ENCODE measurements at places on chromosomes 11 and 22.

- no peak for DNase-seq
Observed at GRCh38 chr11:107653076-107653475, 58.8 kb downstream of the SLN start.

DNA sequence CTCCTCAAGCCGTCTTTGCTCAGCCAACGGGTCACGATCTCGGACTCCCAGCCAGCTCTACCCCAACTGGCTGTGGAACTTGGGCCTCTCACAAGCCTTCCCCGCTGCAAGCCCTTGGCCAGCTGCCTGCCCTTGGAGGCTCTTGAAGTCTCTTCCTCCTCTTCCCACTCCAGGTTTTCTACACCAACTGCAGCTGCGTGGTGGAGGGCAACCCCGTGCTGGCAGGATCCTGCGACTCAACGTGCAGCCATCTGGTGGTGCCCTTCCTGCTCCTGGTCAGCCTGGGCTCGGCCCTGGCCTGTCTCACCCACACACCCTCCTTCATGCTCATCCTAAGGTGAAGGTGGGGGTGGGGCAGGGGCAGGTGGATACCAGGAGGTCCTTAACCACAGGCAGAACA, 40.5 kb upstream of the TPBGL start:
- DNase-seq = no peak

GRCh38 chr22:39967996-39968972, 8.1 kb downstream of the TMA7B start:
- DNase-seq = no peak

- DNase-seq = no peak
Observed at GRCh38 chr22:50568626-50569025, 5.9 kb upstream of the SYCE3 start.

DNA sequence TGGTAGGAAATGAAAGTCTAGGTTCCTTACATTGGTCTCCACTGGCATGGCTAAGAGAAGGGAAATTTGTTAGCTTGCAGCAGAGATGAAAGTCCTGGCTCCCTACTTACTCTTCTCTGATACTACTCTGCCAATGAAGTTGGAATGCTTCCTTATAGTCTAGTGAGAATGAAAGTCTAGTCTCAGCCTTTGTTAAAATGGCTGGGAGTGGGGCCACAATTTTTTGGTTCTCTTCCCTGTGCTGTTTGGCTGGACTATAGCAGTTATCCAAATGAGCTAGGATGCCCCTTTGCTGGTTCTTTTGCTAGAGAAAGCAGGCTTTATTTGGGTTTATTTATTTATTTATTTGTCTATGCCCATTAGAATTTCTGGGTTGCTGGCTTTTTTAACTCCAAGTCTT, 414.3 kb downstream of the AASDHPPT start:
- DNase-seq = no peak

DNA sequence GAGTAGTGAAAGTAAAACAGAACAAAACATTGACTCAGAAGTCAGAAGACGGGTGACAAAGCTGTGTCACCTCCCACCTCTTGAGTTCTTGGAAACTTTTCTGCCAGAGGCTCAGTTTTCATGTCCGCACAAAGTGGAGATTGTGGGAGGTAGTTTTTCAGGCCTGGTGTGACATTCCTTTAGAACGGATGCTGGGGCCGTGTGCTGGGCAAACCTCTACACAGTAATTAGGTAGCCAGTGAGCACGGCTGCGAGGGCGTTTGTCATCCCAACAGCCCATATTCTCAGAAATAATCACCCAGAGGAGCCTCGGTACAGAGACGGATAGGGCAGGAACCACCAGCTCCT, 1054.4 kb downstream of the TBC1D22A start:
- no peak for DNase-seq

DNA sequence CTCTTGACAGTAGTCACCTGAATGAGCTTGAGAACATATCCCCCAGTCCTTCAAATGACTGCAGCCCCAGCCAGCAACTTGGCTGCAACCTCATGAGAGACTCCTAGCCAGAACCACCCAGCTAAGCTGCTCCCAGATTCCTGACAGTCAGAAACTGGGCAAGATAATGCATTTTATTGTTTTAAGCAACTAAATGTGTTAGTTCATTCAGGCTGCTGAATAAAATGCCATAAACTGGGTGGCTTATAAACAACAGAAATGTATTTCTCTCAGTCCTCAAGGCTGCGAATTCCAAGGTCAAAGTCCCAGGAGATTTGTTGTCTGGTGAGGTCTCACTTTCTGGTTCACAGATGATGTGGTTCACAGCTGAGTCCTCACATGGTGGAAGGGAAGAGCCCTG, 5.8 kb upstream of the PAMR1 start:
- no peak for DNase-seq

DNA sequence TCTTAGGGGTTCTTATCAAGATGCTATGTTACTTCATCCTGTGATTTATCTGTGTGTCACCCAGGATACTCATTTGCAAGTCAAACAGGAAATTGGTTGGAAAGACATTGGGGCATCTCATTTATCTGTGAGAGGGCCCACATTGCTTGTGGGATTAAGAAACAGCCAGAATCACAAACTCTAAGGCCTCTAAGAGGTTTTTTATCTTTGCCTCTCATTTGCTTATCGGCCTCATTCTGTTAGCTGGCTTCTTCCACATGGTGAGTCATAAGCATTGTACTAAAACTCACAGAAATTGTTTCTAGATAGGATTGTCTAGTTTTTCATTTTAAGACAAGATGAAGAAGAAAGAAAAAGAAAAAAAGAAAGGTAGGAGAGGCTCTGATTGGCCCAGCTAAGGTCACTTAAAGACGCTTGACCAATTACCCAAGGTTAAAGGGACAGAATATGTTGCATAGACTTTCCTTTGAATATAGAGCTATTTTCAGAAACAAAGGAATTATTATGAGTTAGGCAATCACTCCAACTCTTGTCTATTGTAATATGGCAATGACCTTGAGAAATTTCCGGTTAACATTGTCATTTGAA, 121.9 kb downstream of the ARHGAP42 start:
- DNase-seq = no peak

DNA sequence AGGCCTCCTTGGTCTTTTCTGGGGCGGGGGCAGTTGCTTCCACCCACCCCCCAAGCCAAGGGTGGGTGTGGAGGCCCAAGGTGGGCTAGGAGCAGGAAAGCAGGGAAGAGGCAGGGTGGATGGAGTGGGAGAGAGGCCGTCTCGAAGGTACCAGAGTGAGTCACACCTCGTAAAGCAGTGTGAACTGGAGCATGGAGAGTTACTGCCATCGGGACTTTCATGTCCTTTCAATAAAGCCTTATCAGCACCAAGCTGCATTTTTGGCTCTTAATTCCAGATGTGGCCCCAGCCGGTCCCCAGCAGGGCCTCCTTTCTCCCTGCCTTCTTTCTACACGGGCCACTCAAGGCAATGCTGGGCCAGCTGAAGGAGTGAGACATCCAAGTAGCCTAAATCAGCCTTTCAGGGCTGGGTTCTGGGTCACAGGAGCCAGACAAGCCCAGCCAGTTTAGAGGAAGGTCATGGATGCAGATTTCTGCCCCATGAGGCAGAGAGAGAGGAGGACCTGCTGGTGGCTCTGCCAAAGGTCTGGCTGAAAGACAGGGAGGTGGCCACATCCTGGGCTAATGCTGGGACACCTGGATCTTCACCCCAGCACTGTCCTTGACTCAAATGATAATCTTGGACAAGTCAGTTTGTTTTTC, 59.0 kb upstream of the CD82 start:
- no peak for DNase-seq

DNA sequence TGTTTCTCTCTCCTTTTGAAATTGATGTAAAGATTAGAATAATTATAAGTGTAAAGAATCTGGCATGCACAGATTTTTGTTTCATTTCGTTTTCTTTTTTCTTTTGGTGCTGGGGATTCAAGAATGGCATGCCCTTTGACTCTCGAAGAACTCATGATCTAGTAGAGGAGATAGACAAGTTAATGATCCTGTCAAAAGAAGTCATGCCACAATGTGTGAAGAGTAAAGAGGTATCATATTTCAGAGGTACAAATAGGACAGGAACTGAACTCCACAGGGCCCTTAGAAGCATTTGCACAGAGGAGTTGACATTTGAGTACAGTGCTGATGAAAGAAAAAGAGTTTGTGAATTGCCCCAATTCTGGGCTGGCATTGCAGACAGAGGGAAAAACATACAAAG, 708.0 kb upstream of the ARHGAP42 start:
- no peak for DNase-seq

DNA sequence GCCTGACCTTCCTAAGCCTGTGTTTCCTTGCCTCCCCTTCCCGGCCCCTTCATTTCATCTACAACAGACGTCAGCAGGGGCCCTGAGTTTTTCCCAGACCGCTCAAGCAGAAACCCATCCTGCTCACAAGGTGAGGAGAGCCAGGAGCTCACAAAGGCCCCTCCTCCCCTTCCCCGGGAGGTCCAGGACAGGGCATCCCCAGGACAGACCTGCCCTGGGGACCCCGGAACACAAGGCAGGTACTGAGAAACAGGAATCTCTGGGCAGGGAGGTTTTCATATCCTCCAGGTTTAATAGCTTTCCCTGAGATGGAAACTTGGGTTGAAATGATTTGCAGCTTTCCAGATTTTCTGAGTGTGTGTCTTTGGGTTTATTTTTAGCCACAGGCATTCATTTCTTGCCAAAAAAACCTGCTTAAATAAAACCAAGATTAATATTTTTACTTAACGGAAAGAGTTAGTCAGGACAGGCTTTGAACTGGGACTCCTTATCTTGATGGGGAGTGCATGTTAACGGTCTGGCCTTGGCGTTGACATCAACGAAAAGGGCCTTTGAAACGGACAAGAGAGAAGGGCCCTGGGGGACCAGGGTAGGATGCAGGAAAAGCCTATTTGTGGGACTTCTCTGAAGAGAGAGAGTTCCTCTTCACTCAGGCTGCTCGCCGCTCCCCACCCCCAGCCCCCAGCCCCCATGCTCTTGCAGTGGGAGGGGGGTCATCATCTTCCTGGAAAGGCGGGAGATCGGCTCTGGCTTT, 38.5 kb downstream of the TIMP3 start:
- no peak for DNase-seq

- DNase-seq = no peak
Observed at GRCh38 chr22:37352481-37352880, 70.2 kb downstream of the CYTH4 start.

GRCh38 chr11:15841931-15842740, 514.2 kb downstream of the SOX6 start:
- DNase-seq = no peak

DNA sequence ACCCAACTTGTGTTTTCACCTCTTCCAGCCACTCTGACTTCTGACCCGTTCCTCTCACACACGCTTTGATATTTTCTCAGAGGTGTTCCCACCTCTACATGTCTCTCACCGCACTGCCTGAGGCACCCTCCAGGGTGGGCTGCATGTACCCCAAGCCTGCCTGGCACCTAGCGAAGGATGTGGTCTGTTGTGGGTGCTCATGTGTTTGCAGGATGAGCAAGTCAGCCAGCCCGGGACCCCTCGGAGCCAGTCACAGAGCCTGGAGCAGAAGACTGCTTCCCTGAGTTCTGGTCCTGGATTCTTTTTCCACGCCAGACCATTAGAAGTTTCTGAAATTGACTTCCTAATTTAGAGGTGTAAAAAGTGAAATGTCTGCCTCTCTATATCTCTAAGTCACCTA, 3.8 kb downstream of the GTSE1 start:
- no peak for DNase-seq

DNA sequence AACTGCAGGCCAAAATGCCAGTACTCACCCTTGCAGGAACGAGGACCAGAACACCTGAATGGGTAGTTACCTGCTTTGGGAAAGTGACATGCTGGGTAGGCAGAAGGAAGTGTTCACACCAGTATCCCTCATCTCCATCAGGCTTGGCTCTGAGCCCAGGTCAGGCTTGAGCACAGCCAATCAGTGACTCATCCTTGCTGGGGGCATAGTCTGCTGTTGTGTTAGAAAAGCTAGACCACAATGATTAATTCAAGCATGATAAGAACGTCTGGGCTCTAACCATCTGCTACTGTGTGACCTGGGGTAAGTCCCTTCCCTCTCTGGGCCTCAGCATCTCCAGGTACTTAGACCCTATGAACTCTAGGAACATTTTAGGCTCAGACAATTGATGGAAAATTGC, 450.4 kb downstream of the MIAT start:
- no peak for DNase-seq

- DNase-seq = no peak
Observed at GRCh38 chr11:45247433-45247832, 38.7 kb downstream of the SYT13 start.

DNA sequence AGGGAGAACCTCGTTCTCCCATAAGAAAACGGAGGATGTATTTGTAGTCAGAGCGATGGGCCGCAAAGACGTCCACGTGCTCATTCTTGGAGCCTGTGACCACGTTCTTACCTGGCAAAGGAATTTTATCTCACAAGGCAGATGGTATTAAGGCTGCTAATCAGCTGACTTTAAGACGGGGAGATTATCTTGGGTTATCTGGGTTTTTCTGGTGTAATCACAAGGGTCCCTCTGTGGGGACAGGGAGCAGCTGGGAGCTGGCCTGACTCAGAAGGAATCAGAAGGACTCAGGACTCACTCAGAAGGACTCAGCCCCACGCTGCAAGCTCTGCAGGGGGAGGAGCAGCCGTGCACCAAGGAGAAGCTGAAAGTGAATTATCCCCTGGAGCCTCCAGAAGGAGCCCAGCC, 7.5 kb upstream of the SIGIRR start:
- no peak for DNase-seq

DNA sequence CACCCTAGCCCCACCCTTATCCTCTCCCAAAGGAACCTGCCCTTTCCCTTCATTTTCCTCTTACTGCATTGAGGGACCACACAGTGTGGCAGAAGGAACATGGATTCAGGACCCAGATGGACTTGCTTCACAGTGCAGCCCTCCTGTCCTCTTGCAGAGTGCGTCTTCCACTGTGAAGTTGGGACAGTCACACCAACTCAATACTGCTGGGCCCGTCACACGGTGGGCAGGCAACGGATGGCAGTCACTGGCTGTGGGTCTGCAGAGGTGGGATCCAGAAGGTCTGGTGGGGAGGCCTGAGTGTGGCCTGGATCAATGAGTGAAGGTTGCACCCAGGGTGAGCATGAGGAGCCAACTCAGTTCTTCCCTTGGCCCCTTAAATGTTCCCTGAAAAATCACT, 129.9 kb upstream of the B3GAT1 start:
- DNase-seq = no peak

DNA sequence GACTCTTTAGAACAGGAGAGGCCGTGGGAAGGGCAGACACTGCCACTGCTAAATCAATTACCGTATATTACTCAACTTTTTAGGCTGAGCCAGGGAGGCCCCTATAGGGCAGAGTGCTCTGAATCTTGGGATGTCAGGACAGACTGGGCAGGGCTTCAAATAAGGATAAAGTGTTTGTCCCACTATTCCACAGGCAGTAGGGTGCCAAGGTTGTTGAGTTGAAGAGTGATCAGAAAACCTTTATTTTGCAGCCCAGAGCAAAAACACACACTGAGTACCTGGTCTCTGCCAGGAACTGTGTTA, 1.6 kb upstream of the B4GAT1 start:
- DNase-seq = no peak
